Activated T-cell treated with anti-CD3 and anti-CD28 coated beads, Interleukin-2, amount 50 U/mL, for 72 hours (primary cell): ENCODE measurements at places on chromosomes 7 and 10. TPM values are rescaled to one million over a fixed set of nuclear protein-coding genes. Genes with fewer than 3 reads are reported as not detected.

DNA sequence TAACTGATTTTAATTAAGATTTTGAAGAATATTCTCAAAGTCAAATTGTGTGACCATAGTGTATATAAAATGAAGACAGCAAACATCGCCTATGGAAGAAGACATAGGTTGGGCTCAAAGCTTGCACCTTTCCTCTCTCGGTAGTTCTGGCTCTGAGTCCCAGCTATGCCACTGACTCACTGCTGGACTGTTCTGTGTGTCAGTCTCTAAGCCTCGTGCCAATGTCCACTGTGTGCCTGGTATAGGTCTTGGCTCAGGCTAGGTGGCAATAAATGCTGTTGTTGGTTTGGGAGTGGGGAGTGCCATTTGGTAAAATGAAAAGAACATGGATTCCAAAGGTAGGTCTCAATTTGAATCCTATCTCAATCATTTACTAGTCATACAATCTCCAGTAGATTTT is 137.5 kb upstream of the RHEB start:
- DNase-seq = no peak

The MINDY4 gene
- 1.9 TPM for total RNA-seq

DNA sequence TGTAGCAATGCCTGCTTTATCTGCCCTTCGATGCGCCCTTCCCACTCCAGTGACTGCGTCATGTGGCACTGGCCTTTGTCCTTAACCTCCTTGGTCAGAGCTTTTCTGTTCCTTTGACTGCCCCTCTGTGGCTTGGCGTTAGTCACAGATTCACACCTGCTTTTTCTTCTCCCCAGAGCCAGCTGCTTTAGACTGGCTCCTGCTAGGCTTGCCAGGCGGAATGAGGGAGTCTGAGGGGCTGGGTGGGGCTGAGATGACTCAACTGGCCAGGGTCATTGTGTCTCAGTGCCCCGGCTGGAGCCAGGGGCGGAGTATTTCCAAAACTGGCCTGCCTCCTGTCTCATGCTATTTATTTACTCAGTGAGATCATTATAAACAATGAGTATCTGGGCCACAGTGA is 194.1 kb downstream of the EMX2 start:
- no peak for DNase-seq

- no peak for DNase-seq
These were observed 330.1 kb upstream of the MGMT start for GRCh38 chr10:129136951-129137350.

The ARL3 gene
- total RNA-seq = 8.7 TPM

DNA sequence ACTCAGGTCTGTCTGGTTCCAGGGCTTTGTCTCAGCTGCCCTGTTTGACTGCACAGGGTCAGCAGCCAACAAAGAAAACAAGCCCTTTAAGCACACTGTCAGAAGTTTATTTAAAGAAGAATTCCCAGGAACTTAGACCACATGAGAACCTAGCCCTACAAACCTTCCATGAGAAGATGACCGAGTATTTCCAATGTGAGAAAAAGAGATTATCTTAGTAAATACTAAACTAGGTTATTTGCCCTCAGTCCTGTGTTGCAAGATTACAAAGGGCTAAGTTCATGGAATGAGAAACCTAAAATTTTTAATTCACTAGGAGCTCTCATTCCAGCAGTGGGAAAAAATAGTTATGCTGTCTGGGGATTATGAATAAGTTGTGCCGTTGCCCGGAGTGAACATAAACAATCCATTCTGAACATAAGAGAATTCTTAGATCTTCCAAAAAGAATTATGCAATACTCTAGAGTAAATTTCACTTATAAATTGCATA is 46.7 kb downstream of the NOC3L start:
- no peak for DNase-seq

- DNase-seq = no peak
These were observed 145.0 kb downstream of the RNF216 start for GRCh38 chr7:5636446-5636835.

- no peak for DNase-seq
These were observed 42.1 kb downstream of the WBP1L start for GRCh38 chr10:102785818-102786217.

DNA sequence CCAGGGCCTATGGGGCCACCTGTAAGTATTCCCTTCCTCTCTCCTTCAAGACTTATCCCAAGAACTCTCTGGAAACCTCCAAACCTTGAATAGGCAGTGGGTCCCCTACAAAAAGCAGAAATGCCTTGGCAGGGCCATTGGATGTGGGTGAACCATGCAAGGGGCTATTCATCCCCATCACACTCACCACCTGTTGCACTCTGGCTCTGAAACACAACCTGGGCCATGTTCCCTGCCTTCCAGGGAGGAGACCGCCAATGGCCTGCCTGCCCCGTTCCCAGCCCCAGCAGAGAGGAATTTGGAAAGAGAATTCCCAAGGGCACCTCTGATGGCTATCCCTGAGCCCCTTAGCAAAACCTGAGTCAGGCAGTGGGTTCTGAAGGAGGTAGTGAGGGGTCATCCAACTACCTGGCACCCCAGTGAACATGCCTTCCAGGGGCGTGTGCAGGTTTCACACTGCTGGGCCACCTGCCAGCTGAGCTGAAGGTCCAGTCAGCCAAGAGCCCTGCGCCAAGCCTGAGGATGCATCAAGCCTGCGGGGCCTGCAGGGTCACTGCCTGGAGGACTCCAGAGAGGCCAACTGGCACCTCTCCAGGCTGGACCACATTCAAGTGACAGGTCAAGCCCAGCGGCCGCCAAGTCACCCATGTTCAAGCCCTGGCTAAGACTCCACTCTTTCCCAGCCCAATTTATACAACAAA is 101.3 kb downstream of the COL13A1 start:
- no peak for DNase-seq

DNA sequence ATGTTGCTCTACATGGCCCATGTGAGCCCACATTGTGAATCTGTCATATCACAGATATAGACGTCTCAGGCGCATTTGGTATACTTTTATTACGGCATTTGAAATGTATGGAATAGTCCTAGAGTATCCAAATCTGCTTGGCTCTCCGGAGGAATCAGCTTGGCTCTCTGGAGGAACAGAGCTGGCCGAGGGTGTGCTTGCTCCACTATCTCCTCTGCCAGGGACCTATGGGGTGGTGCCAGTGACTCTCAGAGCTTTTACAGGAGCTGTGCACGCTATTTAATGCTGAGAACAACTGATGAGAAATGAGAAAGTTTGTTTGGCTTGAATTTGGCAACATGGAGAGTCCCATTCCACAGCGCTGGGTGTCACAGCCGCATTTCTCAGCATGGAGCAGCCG is 144.0 kb downstream of the ZMYND11 start:
- no peak for DNase-seq

The STK31 gene
- total RNA-seq = 1.3 TPM

DNA sequence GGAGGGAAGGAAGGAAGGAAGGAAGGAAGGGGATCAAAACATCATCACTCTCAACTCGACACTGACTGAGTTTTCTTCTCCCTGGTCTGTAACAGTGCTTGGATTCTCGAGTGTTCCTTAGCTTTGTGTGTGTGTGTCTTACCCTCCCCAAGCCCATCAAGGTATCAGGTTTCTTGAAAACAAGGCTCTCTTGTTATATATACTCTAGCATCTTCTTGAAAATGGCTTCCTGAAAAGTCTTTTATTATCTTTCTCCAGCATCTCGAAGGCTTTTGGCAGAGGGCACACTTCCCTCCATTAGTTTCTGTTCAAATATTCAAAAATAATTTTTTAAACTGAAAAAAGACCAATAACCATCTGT is 13.4 kb downstream of the SERPINE1 start:
- no peak for DNase-seq

The TMEM130 gene
- 2.0 TPM for total RNA-seq

- no peak for DNase-seq
These were observed at the start of gene SORCS1 for GRCh38 chr10:107163881-107164861. Gene SORCS1, minus strand, starts transcription at chr10:107164706.

DNA sequence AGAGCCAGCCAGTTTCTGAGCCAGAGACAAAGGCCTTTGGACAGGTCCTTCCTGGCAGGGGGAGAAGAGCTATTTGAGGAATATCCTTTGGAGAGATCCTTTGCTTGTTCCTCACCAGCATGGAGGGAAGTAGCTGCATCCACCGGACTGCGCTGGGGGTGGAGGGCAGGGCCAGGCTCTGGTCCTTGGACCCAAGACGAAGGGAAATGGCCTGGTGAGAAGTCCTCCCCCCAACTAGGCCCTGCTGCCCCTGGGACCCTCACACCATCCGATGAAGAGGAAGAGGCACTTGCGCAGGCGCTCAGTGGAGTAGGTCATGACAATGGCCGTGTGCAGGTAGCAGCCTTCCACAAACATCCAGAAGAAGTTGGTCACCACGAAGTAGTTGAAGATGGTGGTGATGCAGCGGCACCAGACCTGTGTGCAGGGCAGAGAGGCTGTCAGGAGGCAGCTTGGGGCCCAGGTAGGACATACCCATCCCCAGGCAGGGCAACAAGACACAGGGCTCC is 19.8 kb downstream of the CRHR2 start:
- DNase-seq = no peak

The OR2A5 gene
- total RNA-seq = not detected

GRCh38 chr10:51711519-51711891 is 12.1 kb upstream of the CSTF2T start:
- DNase-seq = no peak

DNA sequence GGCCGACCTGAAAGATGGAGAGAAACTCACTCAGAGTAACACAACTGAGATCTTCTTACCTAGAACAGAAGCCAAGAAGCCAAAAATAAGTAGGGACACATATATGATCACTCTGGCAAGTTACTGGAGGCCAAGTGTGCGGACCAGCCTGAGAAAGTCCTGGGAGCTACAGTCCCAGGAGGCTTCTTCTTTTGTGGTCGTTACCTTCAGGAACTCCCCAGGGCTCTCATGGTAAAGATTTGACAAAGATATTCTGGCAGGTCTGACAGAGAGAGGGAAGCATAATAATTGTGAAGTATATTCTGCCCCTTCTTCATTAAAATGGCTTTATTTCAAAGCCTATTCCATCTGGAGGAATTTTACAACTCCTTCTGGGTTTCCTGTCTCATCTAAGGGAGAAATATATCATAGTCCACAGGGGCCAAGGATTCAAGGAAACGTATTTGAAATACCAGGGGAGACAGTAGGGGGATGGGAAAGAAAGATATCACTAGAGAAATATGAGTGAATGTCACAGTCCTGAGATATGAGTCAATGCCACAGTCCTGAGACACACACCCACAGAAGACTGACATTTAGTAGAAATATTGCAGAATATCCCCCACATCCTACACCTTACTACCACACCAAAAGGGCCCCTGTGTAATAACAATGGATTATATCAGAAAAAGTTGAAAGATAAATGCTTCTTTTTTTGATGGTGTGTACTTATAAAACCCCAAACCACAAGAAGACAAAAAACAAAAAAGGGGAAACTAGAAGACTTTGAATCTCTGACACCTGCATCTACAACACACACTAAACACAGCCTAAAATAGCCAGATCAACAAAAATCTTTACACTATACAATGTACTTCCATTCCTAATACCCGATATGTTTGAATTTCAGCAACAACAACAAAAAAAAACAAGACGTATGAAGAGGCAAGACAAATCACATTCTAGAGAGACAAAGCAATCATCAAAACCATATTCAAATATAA is 594.2 kb upstream of the NRG3 start:
- DNase-seq = no peak

DNA sequence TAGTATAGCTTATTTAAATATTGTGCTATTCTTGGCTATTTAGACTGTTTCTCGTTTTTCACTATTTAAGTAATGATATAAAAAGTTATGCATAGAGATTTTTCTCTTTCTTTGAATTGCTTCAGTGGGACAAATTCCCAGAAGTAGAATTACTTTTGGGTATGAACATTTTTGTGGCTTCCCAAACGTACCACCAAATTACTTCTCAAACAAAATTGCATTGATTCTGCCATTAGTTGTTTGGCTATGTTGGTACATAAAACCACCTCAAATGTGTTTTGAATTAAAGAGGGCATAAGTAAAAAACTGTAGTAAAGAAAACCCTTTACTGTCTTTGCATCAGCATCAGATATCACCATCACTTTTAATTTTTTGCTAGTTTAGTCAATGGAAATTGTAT is 31.0 kb downstream of the AKR1B1 start:
- no peak for DNase-seq

- DNase-seq = peak; percentile 15
These were observed at the start of gene BICC1 for GRCh38 chr10:58512491-58513187. Gene BICC1, plus strand, starts transcription at chr10:58512872. Its CDS starts 272 bp downstream, at chr10:58513144.

The WEE2 gene
- total RNA-seq = not detected

GRCh38 chr10:10803278-10803677 is 214.4 kb upstream of the CELF2 start:
- no peak for DNase-seq

DNA sequence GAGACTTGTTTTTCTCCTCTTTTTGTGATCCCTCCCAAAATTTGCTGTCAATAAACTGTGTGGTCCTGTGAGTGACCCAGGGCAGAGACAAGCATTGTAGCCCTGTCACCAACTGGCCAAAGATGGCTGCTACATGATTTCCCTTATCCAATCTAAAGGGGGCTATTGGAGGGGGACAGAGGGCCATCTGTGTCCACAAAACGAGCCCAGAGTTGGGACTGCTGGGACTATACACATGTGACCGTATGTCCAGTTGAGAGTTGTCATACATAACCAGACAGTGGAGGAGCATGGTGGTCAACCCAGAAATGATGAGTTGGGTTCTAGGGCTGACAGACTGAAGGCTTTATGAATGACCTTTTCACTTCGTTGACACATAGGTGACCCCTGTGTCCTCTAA is 55.3 kb upstream of the SDK1 start:
- DNase-seq = no peak

DNA sequence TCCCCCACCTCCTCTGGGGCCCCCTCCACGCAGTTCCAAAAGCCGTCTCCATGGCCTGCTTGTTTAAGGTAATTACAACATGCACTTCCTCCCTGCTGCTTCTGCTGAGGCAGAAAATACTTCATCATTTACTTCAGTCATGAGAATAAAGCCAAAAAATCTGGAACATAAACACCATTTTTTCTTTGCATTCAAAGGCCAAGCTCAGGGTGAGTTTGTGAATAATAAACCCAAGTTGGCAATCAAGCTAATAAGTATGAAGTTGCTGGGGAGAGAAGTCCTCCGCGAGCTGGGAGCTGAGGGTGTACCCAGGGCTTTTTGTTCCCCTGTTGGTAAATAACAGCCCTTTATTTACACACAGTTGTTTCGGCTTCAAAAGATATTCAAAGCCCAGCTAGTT is 70.5 kb downstream of the FAM204A start:
- DNase-seq = no peak

DNA sequence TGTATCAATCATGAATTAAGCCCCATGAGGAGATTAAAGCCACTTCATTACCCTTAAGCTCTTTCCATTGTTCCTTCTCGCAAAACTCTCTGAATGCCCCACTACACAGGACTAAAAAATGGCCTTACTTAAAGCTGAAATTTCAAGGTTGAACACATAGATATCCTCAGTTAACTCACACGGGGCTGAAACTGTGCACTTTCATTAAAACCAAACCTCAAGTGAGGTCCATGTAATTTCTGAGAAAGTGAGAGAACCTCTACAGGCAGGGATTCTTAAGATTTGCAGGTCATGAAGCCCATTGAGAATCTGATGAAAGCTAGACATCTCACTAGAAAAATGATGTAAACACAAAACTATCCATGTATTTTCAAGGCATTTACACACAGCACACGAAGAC is 15.9 kb downstream of the DENND11 start:
- DNase-seq = no peak
